Heart right ventricle (tissue), 16 donors: ENCODE measurements at places on chromosomes 1 and 21. TPM values are rescaled to one million over a fixed set of nuclear protein-coding genes. Genes with fewer than 3 reads are reported as not detected.
A peak's percentile ranks its signal among the peaks of the same experiment; 100 is the strongest.

Gene BTBD8
- total RNA-seq: 5.6 TPM

GRCh38 chr1:234925440-234926263, 203.0 kb downstream of the TOMM20 start:
- no peaks in the 10 kb centered on the region for H3K36me3 ChIP-seq
- peak overlapping the region; percentile 39 for H3K27ac ChIP-seq
- H3K4me1 ChIP-seq: peaks cover 45% of the 10 kb centered on the region
- H3K27me3 ChIP-seq: no peaks in the 10 kb centered on the region
- H3K4me3 ChIP-seq: no peak overlapping the region

- H3K4me3 ChIP-seq: no peak overlapping the region
- H3K27me3 ChIP-seq: no peaks in the 10 kb centered on the region
- H3K36me3 ChIP-seq: peaks cover 4% of the 10 kb centered on the region
- DNase-seq: no peak
- H3K4me1 ChIP-seq: no peaks in the 10 kb centered on the region
Measured at GRCh38 chr1:154342836-154343472, 17.6 kb downstream of the ATP8B2 start.

DNA sequence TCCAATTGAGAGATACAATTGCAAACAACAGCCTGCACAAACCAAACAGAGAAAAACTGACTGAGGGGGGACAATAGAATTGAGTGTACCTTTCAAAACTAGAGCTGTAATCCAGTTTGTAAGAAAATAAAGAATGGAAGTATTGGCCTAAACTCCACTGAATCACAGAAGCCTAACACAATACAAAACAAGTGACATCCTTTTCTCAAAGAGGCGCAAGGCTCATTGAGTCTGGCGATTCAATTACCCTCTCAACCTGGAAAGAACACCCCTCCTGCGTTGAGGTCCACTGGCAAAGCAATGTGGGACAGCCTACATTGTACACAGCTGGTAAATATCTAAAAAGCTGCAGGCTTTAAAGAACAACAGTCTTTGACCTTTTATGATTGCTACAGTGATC, 182.6 kb downstream of the DPYD start:
- H3K36me3 ChIP-seq: no peaks in the 10 kb centered on the region
- DNase-seq: no peak
- no peak overlapping the region for H3K27ac ChIP-seq
- no peaks in the 10 kb centered on the region for H3K4me1 ChIP-seq

GRCh38 chr1:231807541-231807940, 181.0 kb downstream of the DISC1 start:
- H3K4me1 ChIP-seq: peaks cover 3% of the 10 kb centered on the region
- H3K36me3 ChIP-seq: peaks cover 7% of the 10 kb centered on the region
- no peak for DNase-seq
- no peak overlapping the region for H3K27ac ChIP-seq

GRCh38 chr1:220616836-220617235, 73.3 kb upstream of the C1orf115 start:
- no peak overlapping the region for H3K27ac ChIP-seq
- H3K4me3 ChIP-seq: no peak overlapping the region
- H3K4me1 ChIP-seq: no peaks in the 10 kb centered on the region

Gene RYR2
- total RNA-seq: 1,252 TPM

Gene LRRC7
- total RNA-seq: 0.08 TPM

Gene WDR64
- not detected for total RNA-seq

Gene RAP1A
- 83.4 TPM for total RNA-seq

GRCh38 chr1:234645474-234645953, 35.5 kb upstream of the IRF2BP2 start:
- H3K4me3 ChIP-seq: no peak overlapping the region
- peak overlapping the region; percentile 66 for H3K27ac ChIP-seq
- peaks cover 18% of the 10 kb centered on the region for H3K4me1 ChIP-seq
- H3K27me3 ChIP-seq: no peaks in the 10 kb centered on the region

DNA sequence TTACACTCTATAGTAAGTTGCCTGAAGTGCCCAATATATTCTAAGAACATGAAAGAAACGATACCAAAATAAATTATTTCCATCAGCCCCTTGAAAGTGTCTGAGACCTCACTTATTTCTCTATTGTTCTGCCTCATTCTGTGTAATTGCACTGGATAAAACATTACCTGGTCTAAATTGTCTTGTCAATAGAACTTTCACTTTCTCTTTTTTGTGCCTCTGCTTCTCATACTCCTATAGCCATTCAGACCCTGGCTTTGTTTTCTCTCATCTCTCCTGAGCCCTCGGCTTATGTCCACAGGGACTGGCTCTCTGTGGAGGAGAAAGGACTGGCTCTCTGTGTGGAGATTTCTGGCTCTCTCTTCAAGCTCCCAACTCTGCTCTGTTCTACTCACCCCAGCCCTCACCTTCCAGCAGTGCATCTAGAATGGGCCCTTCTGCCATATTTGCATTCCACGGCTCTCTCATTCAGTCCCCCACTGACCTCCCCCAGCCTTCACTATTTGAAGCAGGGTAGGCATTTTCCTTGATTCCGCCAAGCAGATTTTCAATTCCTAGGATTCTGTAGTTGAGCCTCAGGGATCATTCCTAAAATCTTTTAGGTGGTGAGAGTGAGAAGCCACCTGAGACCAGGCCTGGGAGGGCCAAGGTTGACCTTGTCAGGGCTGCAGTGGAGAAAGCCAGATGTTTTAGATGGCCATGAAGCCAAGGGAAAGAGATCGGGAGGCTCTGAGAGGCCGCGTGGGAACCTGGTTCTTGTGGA, 15.9 kb upstream of the GALNT2 start:
- H3K36me3 ChIP-seq: no peaks in the 10 kb centered on the region
- H3K27ac ChIP-seq: no peak overlapping the region
- H3K4me3 ChIP-seq: no peak overlapping the region
- DNase-seq: no peak

DNA sequence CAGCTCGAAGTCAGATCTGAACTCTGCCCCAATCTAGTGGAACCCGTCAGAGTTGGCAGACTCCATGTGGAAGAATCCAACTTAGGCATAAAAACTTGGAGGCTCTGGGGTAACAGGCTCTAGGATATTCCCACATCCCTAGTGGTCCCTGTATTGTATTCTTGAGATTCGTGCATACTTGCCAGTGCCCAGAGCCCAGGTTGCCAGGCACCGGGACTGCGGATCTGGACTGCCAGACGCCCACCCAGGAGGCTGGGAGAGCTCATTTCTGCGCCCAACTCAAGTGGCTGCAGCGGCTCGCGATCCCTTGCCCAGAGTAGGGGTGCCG, 1.1 kb downstream of the GRIK1 start:
- no peaks in the 10 kb centered on the region for H3K36me3 ChIP-seq
- peaks cover 10% of the 10 kb centered on the region for H3K4me1 ChIP-seq
- no peak overlapping the region for H3K4me3 ChIP-seq
- H3K27ac ChIP-seq: no peak overlapping the region

DNA sequence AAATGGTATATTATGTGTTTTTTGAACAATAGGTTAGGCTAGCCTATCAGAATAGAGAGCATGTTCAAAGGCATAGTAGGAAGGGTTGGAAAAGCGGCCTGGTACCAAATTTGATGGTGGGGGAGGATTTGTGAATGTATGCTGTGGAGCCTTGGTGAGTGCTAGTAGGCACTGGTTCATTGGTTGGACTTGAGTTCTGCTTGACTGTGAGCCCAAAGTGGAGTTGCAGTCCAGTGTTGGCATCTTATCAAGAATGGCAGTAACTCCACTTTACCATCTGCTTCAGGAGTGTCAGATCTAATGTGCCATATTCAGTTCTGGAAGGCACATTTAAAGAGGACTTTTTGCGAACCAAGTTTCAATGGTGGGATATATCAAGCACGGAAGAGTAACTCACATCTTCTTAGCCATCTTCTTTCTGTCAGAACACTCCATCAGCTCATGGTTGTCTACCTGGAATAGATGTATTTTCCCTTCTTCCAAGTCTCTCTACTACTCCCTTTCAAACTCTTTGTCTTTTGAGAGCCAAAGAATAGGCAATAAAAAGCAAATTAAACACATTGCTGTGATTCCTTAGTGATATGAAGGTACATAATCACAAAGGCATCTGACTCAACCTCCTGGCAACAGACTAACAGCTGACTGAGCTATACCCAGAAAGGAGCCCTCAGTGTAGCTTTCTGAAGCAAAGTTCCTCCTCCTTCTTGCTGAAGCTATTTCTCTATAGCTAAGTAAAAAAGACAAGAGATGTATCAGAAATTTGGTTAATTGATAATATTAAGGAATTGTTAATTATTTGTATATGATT, 21.7 kb downstream of the LRRC8B start:
- no peak overlapping the region for H3K27ac ChIP-seq
- DNase-seq: no peak
- no peaks in the 10 kb centered on the region for H3K36me3 ChIP-seq
- H3K4me1 ChIP-seq: peaks cover 42% of the 10 kb centered on the region

DNA sequence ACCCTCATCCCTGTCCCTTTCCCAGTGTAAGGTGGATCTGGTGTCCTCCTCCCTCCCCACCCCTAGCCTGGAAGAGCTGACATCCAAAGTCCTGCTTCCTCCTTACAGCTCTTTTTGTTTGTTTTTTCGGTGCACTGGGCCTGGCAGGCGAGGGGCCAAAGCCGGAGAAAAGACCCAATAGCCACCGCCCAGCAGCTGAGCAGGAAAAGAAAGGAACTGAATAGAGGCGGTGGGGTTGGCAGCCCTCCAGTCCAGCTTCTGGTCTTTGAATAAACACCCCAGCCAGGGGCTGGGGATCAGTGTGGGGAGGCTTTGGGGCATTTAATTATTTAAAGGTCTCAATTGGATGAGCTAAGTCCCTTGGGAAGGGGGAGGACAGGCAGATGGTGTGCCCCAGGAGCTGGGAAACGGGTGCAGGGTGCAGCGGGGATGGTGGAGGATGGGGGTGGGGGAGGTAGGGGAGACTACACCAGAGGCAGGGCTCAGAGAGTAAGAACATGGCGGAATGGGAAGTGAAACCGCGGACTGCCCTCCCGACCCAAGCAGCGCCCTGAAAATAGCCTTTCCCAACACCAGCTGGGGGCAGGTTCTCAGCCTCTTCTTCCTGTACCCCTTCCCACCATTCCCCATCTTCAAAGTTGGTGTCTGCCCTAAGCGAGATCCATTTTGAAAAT, 20.2 kb downstream of the BTG2 start:
- H3K36me3 ChIP-seq: no peaks in the 10 kb centered on the region
- H3K4me1 ChIP-seq: peaks cover 54% of the 10 kb centered on the region
- peak; percentile 69 for DNase-seq

DNA sequence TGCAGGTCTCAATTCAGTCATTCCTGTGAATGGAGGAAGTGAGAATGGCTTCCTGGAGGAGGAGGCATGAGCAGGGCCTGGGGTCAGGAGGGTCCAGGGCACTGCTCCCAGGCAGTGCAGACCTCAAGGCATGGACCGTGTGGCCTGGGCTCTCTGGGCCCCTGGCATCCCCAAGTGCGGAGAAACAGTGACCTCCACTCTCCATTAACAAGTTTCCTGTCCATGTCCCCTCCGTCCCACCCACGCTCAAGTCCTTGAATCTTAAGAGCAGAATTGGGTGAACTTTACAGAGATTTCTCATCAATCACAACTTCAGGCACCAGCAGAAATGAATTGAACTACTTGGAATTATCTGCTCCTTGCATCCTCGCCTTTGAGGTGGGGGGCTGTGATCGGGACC, 211.1 kb downstream of the NPHP4 start:
- H3K4me1 ChIP-seq: no peaks in the 10 kb centered on the region
- H3K4me3 ChIP-seq: no peak overlapping the region

DNA sequence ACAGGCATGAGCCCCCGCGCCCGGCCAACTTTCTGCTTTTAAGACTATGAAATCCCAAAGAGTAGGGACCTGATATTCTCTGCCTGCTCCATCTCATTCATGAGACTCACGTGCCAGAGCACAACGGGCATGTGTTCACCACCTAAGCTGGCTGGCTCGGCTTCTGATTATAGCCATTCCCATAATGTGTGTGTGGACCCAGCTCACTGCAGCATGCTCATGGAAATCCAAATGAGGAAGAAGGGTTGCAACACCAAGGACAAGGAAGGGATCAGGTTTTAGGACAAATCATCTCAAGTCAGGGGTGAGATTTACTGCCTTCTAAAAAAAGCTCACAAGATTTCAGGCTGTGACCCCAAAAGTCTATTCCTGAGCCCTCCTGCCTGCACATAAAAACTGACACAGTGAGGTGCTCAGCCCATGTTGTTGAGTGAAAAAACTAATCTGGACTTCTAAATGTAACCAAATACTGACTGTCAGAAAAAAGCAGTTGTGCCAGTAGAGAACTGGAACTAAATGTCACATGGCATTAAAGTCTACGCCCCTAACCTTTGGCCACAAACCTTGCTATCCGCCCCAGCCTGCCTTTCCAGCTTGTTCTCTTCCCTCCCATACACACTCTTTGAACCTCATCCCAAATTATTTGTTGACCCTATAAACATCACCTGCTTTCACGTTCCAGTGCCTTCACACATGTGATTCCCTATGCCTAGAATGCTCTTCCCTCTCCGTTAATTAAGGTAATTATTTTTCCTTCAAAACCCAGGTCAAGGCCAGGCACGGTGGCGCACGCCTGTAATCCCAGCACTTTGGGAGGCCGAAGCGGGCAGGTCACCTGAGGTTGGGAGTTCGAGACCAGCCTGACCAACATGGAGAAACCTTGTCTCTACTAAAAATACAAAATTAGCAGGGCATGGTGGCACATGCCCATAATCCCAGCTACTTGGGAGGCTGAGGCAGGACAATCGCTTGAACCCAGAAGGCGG, 9.1 kb upstream of the COA7 start:
- DNase-seq: no peak
- H3K27ac ChIP-seq: peak overlapping the region; percentile 70
- no peaks in the 10 kb centered on the region for H3K27me3 ChIP-seq

DNA sequence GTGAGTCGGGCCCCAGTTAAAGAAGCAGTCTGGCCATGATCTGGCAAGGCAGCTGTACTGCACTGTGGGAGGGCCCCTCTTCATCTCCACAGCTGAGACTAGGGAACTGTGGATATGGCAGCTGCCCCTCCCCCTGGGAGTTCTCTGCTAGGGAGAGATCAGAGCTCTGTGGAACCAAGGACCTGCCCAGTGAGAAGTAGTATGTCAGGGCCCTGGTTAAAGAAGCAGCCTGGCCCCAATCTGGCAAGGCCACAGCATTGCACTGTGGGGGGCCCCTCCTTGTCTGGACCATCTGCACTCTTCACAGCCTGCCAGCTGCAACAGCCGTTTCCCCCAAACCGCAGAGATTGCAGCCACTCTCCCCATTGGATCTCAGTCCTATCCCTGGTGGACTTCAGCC, 208.5 kb downstream of the DNAH14 start:
- no peaks in the 10 kb centered on the region for H3K4me1 ChIP-seq
- no peaks in the 10 kb centered on the region for H3K36me3 ChIP-seq
- H3K27me3 ChIP-seq: no peaks in the 10 kb centered on the region

GRCh38 chr21:39555911-39556590, 56.7 kb upstream of the B3GALT5 start:
- no peak overlapping the region for H3K4me3 ChIP-seq
- no peak for DNase-seq
- no peaks in the 10 kb centered on the region for H3K4me1 ChIP-seq
- H3K27ac ChIP-seq: no peak overlapping the region
- H3K27me3 ChIP-seq: no peaks in the 10 kb centered on the region
- no peaks in the 10 kb centered on the region for H3K36me3 ChIP-seq

Gene SH2D1B
- total RNA-seq: not detected
